ENCODE measurements at places on chromosomes 7 and 10.

DNA sequence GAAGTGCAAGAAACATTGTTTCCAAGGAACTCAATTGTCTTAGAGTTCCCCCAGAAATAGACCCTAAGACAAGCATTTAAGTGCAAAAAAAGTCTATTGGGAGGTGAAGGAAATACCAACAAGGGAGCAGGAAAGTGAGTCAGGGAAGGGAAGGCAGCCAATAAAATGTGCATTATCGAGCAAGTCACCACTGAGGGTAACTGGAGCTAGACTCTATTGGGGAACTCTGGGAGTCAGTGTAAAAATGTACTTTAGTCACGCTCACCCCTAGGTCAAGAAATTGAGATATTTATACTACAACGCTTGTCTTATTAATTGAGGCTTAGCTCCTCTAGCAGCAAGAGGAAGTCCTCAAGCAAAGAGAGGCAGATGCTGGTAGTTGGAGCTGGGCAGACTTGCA lies 137.7 kb downstream of the RTKN2 start:
- no peak for DNase-seq

DNA sequence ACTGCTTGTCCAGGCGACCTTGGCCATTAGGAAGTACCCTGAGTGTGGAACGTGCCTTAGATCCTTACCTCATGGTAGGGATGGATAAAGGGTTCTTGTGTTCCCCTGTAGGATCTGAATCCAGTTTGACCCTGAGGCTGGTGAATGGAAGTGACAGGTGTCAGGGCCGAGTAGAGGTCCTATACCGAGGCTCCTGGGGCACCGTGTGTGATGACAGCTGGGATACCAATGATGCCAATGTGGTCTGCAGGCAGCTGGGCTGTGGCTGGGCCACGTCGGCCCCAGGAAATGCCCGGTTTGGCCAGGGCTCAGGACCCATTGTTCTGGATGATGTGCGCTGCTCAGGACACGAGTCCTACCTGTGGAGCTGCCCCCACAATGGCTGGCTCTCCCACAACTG lies 31.6 kb downstream of the DMBT1 start:
- DNase-seq = no peak

- DNase-seq = no peak
Observed at GRCh38 chr10:30188556-30189237, 129.3 kb upstream of the JCAD start.

DNA sequence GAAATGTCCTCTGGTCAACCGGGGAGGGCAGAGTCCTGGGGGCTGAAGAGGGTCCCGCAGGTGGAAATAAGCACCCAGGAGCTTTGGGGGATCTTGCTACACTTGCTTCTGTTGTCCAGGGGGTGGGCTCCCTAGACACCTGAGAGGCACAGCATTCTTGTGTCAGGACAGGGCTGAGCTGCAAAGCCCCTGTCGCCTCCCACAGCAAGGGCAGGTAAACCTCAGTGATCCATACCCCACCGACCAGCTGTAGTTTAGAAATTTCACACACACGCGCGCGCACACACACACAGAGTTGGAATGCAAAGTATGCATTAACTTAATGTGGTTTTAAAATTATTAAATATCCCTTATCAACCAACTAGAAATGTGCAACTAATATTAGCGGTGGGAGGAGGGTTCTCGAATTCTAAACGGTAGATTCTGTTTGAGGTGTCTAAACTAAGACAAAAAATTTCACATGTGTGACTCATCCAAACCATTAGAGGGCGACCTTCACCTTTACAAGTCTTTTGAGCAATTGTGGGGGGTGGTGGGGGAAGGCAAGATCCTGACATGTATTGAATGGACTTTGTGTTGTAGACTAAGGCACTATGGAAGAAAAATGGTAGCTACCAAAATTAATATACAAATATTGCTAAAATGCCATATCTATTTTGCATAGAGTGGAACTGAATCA lies 34.3 kb upstream of the PTF1A start:
- DNase-seq = no peak

DNA sequence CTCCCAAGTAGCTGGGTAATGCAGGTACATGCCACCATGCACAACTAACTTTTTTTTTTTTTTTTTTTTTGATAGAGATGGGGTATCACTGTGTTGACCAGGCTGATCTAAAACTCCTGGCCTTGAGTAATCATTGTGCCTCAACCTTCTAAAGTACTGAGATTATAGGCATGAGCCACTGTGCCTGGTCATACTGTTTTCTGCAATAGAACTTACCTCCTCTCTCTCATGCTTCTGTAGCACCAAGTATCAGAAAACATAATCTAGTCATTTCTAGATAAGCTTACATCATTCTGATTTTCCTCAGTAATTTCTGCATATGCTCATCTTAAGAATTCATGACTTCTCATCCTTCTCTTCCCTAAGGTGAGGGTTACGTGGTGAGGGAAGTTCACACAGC lies 210.0 kb downstream of the IMMP2L start:
- no peak for DNase-seq

GRCh38 chr7:25028370-25029021 lies 48.5 kb upstream of the OSBPL3 start:
- no peak for DNase-seq

DNA sequence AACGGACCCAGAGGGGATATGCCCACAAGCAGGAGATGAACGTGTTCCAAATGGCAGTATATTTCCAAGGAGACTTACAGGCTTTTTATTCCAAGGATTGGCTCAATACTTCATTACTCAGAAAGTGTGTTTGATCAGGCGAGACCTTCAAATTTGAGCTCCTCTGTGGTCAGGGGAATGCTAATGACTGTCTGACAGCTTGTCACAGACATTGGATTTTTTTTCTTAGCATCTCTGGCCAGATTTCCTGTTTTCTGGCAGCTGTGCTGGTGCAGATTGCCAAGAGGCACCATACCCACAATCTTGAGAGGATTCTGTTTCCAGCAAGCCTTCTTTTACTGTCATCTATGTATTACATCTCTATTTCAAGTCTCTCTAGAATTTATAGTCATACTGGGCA lies 93.8 kb downstream of the C1GALT1 start:
- DNase-seq = no peak

- peak; percentile 4 for DNase-seq
Observed at GRCh38 chr10:54800741-54801421, at the start of gene PCDH15. TSS of gene PCDH15 (minus strand) at chr10:54801231. CDS start at chr10:54664262, 136,969 bp downstream.

- no peak for DNase-seq
Observed at GRCh38 chr10:25600651-25601050, 333.4 kb upstream of the MYO3A start.

Data from cerebellum (tissue), 4 donors.